ENCODE measurements at places on chromosomes 7 and 10. TPM values are rescaled to one million over a fixed set of nuclear protein-coding genes. Genes with fewer than 3 reads are reported as not detected.
A peak's percentile ranks its signal among the peaks of the same experiment; 100 is the strongest.

Gene HUS1
- 27.2 TPM for total RNA-seq

Gene CYP2C19
- total RNA-seq: 0.15 TPM

Gene EBLN1
- total RNA-seq: not detected

Gene DDC
- total RNA-seq: not detected

Gene HMX2
- total RNA-seq: not detected

Gene FIGNL1
- total RNA-seq: 4.6 TPM

DNA sequence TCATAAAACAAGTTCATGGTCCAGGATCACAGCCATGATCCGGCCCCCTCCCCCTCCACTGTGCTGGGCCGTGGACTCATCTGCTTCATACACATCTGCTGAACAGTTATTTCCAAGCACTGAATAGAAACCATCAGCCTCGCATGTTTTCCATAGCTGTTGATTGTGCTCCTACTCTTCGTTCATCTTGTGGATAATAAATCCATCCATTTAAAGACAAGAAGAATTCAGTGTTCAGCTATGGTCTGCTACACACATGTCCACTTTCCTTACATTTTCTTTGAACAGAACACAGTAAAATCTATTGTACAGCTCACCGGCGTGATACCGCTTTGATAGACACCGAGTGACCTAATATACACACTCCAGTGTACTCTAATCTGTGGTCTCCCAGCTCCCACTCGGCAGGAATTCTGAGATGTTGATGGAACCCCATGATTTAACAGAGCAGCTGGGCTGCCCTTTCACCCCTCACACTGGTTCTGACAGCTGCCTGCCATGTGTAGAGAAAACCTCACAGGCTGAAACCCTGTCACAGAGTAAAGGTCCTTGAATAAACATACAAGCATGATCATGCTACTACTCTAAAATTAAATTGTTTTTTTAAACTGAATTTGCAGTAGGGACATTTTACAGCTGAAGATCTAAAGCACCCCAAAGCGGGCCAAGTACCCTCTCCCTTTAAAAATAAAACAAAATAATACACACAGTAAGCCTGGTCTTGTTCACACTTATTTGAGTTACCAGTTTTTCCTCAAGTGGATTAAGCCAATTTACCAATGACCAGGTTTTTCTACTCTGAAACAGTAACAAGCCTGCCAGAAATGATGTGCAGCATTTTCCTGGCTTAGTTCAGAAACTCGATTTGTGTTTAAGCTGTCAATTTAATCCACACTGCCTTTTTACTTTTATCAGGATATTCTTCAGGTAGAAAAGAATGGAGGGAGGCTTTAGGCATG is 95.1 kb upstream of the FZD1 start:
- no peak for DNase-seq

- DNase-seq: peak; percentile 70
These were observed 59.0 kb upstream of the CHST15 start for GRCh38 chr10:124152139-124153022.

DNA sequence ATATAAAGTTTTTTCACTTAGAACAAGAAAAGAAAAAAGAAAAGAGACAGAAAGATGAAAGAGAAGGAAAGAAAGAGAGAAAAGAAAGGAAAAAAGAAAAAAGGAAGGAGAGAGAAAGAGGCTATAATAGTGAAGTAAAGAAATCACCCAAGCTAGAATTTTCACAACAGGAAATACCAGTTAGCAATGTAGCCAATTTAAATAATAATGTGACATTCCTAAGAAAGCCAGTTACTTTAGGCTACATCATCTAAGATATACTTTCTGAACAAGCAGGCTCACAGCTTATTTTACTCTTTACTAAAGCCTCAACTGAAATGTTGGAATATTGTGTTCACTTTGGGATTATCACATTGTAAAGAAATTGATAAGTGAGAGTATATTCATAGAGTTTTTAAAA is 53.6 kb downstream of the GPR37 start:
- DNase-seq: no peak

DNA sequence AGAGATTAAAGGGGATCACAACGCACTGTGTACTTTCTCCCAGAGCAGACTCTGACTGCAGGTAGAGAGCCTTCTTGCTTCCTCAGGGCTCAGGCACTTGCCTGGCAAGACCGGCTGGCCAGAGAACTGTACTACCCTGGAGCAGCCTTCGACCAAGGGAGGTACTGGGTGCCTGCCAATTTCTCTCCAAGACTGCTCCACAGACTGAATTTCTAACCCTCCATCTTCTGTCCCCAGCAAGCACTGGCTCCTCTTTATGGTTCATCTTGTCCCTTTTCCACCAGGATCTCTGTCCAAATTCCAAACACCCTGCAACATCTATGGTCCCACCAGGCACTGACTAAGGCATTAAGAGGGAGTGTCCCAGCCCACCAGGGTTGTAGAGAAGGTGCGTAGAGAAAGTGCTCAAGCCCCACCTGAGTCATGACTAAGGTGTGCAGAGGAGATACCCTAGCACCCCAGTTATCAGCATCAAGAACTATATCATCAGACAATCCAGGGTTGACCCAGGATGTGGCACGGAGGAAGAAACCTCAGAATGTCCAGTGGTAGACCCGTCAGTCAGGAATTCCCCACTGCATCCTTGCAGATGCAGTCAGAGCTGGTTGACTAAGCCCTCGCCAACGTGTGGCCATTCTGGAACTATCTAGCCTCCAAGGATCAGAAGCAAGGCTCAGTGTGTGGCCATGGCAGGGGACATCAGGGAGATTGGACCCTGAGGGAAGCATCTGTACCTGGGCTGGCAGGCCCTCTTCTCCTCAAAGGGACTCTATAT is 60.9 kb upstream of the CAMK2B start:
- no peak for DNase-seq

GRCh38 chr10:118827466-118828155 is 72.8 kb upstream of the CACUL1 start:
- no peak for DNase-seq

GRCh38 chr10:124249812-124250432 is 156.5 kb upstream of the CHST15 start:
- no peak for DNase-seq

GRCh38 chr10:88209837-88210561 is 346.6 kb downstream of the PTEN start:
- DNase-seq: no peak

GRCh38 chr7:148754912-148755311 is 56.2 kb downstream of the CUL1 start:
- no peak for DNase-seq

- DNase-seq: peak; percentile 28
These were observed 31.5 kb downstream of the TMEM248 start for GRCh38 chr7:66952343-66953043.
